ENCODE measurements at places on chromosomes 2 and 18.
A peak's percentile ranks its signal among the peaks of the same experiment; 100 is the strongest.

DNA sequence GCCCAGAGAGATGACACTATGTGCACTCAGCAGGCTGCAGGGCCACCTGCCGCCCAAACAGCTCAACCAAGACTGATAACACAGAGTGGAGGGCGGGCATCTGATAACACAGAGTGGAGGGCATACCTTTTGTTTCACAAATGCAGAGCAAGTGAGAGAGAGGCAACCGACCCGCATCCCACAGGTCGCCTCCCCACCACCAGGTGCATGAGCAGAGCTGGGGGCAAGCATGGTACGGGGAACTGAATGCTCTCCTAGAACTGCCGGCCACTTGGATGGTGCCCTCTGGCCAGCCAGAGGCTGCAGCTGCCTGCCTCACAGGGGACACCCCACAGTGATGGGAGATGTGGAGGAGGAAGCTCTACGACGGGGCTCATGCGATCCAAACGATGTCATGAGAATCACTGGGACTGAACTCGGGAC lies 49.5 kb downstream of the ANO7 start:
- DNase-seq, result no peak

DNA sequence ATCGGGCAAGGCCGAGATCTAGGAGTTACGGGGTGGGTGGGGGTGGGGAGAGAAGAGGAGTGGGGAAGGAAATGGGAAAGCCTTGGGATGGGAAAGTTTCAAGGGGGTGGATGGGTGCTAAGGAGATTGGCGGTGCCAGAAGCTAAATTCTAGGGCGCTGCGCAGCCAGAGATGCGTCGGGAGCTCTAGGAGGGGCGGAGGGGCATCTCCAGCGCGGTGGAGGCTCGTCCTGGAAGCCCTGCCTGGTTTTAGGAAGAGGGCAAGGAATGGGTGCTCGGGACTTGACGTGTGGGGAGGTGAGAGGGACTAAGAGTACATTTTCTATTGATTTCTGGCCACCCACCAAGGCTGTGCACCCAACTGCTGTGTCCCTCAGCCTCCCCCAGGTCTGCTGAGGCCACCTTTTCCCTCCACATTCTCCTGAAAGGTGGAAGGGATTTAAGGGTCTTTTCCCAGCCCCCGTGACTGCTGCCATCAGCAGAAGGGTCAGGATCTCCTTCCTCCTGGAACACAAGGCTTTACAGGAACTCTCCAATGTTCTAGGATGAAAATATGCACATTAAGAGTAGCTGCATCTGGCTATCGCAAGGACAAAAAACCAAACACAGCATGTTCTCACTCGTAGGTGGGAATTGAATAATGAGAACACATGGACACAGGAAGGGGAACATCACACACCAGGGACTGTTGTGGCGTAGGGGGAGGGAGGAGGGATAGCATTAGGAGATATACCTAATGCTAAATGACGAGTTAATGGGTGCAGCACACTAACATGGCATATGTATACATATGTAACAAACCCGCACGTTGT lies 1.4 kb downstream of the C2orf72 start:
- no peak for DNase-seq

GRCh38 chr2:26345283-26345544 lies 729 bp upstream of the SELENOI start:
- no peak for DNase-seq

- DNase-seq, result no peak
Observed at GRCh38 chr2:1721706-1722646, 22.3 kb downstream of the PXDN start.

DNA sequence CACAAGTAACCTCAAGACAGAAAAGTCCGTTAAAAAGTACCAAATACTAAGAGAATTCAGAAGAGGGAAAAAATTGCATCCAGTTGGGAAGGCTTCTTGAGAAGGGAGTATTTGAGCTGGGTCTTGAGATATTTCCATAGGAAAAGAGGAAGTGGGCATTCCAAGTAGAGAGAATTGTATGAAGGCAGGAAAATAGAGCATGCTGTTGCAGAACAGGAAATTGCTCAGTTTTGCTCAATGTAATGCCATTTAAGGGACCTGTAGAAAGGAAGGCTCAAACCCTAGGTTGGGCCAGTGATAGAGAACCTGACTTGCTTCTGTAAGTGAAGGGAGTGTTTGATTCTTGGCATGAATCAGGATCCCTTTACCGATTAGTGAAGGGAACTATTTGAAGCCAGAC lies 1.0 kb upstream of the ZC3H8 start:
- DNase-seq, result no peak

- no peak for DNase-seq
Observed at GRCh38 chr2:233141901-233142300, 81.8 kb downstream of the INPP5D start.

- no peak for DNase-seq
Observed at GRCh38 chr2:6934758-6935651, 17.8 kb downstream of the RNF144A start.

DNA sequence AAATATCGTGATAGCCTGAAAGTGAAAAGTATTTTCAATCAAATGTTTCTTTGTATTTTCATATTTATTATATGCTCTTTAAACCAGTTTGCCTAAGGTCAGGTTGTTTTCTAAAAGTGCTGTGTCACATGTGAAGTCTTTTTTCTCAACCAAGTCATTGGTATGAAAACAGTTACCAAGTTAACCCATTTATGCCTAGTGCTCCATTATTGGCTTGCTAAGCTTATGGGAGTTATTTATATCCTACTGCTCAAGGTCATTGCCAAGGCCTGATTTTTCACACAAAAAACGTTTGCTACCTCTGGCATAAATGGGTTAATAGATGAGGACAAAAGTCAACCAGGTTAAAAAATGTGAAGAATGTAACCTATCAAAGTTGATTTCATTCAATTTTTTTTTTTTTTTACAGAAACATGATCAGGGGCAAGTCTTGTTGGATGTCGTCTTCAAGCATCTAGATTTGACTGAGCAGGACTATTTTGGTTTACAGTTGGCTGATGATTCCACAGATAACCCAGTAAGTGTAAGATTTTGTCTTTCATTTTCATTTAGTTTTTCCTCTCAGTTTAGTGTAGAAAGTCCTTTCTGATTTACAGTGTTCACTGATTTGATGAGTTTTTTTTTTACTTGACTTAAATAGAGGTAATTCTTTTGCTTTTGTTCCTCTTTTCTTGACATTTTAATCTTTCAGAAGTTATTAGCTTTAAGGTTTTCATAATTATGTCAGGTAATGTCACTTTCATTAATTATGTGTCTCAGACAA lies 102.6 kb downstream of the PTPN4 start:
- no peak for DNase-seq

GRCh38 chr18:23317975-23318675 lies 135.0 kb upstream of the RIOK3 start:
- no peak for DNase-seq

DNA sequence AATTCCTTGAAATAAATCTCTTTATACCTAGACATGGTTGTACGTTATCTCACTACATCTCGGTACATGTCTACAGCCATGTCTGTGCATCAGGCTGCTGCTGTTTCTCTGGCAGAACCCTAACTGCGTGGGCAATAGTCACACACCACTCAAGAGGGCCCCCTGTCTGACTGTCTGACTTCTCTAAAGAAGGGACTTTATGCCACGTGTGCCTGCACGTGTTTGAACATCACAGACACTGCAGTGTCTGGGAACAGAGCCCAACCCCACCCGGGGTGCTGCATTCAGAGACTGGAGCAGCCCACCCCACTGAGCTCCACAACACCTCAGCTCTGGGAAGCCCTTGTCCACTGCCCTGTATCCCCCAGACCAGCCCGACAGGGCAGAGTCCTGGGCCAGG lies 55.0 kb downstream of the KIF1A start:
- no peak for DNase-seq

DNA sequence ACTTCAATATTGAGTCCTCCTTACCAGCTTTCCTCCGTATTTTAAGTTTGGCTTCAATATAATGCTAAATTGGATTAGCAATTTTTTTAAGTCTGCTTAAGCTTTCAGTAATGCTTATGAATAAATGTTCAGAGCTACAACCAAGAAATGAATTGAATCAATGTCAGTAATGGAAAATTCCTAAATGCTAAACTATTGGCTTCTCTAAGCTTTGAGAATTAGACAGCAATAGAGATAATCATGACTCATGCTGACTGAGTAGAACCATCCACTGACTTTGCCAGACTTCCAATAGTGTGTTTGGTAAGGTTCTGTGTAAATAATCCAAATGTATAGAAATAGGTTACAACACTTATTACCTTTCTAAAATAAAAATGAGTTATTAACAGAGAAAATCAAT lies 8.9 kb upstream of the PDE1A start:
- DNase-seq, result no peak

DNA sequence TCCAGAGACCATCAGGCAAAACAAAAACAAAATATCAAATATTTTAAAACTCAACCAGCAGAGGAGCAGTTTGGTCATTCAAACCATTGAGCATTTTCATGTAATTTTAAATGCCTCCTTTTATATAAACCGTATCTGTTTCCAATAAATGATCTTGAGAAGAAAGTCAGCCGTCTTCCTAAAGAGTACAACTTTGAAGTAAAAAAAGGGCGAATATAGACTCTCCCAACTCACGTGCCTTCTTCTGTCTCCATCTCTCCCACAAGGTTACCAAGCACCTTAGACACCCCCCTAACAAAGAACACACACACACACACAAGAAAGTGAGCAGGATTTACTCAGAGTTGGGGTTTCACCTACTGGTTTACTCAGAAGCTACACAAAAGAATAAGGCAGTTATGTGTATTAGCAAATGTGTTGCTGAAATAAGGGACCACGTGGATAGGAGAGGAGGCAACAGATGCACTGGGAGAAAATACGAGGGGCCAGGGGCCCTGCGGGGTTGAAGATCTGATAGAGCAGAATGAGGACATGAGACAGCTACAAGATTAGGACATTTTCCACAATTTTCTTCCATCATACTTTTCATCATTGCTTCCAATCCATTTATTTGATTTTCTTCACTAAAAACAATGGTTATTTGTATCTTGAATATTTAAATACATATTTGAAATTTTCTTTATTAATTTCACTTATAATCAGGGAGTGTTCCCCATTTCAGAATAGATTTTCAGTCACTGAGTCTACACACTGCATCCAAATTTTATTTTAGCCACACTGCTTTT lies 45.0 kb downstream of the EVA1A start:
- no peak for DNase-seq

GRCh38 chr2:216016581-216016980 lies 3.2 kb upstream of the MREG start:
- no peak for DNase-seq

DNA sequence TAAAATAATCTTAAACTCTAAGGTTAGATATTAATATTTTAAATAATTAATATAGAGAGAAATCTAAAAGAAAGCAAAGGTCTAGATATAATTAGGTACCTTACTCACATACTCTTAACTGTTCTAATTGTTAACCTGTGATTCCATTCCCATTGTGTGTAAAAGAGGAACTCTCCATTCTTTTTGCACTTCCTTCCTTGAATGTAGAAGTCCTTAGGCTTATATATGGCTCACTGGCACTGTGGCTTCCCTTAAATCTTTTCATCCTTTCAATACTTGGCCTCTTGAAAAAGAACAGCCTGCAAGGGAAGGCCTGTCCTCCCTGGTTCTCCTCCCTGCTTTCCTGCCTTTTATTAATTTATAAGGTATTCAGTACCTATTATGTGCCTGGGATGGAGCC lies 182.8 kb upstream of the FOSL2 start:
- no peak for DNase-seq

GRCh38 chr2:127954857-127955256 lies 69.1 kb upstream of the AMMECR1L start:
- no peak for DNase-seq

- DNase-seq, result no peak
Observed at GRCh38 chr2:84959095-84959565, 11.8 kb upstream of the KCMF1 start.

GRCh38 chr2:207640661-207641060 lies 15.5 kb upstream of the METTL21A start:
- DNase-seq, result no peak

GRCh38 chr2:217954971-217955740 lies 47.6 kb downstream of the TNS1 start:
- no peak for DNase-seq

GRCh38 chr2:29580223-29580622 lies 341.2 kb downstream of the ALK start:
- no peak for DNase-seq

DNA sequence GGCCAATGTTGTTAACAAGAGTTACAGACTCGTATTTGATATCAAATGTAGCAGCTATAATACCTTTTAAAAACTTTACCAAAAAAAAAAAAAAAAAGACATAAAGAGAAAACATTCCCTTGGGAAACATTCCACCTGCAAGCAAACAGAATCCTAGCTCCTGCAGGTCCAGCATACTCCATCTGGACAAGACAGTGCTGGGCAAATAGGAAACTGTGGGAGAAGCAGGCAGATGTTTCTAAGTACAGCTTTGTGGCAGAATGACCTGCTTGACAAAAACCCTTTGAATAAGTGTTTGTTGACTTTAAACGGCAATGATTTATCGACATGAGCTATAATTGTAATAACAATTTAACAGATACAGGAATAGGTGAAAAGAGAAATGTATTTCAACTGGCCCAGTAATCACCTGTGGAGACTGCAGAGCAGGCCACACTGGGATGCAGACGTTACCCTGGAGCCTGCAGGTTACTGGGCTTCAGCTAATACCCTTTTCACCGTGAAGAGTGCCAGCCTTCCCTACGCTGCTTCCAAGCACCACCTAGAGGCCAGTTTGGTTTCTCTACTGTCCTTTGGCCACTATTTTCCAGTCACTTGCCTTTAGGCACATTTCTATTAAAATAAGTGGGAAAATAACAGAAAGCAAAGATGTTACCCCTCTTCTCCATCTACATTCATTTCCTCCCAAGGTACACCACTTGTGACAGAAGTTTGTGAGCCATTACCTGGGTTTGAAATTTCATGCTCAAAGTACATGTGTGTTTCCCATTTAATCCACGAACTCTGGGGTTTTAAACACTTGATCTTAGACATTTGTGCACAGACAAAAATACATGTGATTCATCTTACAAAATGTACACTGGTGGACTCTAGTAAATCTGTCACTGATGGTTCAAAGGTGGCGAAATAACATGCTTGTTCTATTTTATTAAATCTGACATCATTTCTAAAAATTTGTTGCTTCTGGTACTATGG lies 96.9 kb upstream of the ZNF397 start:
- DNase-seq, result no peak

- DNase-seq, result no peak
Observed at GRCh38 chr18:31099450-31100230, 2.6 kb downstream of the DSC2 start.

DNA sequence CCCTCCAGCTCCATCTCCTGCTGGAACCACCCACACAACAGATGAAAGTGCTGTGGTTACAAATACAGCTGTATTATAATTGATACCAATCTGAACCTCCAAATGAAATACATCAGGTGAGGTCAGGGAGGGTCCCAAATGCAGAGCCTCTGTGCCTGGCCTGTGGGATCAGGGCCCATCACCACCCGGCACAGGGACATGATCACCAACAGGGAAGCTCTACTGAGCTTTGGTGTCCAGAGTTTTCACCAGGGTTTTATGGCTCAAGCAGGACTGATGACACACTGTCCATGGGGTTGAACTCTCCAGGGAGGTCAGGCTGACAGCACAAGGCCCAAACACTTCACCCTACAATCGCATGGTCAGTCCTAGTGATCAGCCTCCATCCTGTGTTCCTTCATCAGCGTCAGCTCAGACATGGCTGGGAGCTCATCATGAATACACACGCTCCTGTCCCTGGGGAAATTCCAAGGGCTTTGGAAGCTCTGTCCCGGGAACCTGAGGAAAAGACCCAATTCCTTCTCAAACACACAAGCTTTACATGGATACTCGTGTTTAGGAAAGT lies 3.9 kb upstream of the PXDN start:
- no peak for DNase-seq

- DNase-seq, result peak; percentile 1
Observed at GRCh38 chr2:204110338-204110741, 173.8 kb downstream of the ICOS start.

- no peak for DNase-seq
Observed at GRCh38 chr18:79432376-79433120, 36.8 kb downstream of the NFATC1 start.

Measured in effector CD8-positive, alpha-beta T cell (primary cell).